Keratinocyte (primary cell): ENCODE measurements at places on chromosomes 13 and 19.

DNA sequence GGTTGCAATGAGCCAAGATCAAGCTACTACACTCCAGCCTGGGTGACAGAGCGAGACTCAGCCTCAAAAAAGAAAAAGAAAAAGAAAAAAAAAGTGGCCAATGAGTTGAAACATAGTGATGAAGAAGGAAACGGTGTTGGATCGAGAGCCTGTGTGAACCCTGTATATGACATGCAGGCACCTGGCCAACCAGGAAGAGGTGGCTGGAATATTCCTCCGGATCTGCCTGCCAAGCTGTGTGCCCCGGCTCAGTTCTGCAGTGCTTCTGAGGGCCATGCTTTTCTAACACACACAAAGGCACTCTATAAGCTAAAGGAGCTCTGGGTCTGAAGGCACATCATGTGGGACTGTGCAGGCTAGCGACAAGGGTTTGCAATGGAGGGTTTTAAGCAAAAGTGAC lies 3.7 kb upstream of the ZNF444 start:
- no peak for DNase-seq

DNA sequence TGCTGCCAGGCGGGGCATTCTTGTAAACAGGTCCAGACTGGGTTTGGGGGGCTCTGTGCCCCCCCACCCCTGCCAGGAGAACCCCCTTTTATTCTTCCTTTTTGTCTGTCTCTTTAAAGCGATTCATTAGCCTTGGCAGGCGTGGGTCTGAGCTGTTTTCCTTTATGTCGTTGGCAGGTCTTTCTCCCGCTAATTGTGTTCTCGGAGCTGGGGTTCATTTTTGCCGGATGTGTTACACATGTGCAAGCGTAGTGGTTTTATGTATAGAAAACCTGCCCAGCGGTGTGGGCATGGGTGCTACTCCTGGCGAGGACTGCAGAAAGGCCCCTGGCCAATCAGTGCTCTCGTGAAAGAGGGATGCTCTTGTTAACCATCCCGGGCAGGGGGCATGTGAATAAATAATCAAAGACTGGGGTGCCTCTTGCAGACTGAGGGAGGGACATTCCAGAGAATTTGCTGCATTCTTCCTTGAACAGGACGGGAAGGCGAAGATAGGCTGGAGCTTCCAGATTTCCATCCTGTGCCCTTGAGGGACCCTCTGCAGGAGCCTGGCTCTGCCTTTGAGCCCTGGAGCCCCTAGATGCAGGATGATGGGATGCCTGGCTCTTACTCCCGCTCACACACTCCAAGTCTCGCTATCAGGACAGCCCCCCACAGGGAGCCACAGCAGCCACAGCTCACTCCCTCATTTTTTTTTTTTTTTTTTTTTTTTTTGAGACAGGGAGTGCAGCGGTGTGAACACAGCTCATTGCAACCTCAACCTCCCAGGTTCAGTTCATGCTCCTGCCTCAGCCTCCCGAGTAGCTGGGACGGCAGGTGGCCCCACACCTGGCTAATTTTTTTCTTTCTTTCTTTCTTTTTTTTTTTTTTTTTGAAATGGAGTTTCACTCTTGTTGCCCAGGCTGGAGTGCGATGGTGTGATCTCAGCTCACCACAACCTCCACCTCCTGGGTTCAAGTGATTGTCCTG lies 14.1 kb downstream of the CARM1 start:
- no peak for DNase-seq

- no peak for DNase-seq
Measured at GRCh38 chr19:29662604-29663404, 2.5 kb upstream of the PLEKHF1 start.

- DNase-seq = no peak
Measured at GRCh38 chr19:53007606-53008005, 6.1 kb upstream of the ERVV-1 start.

GRCh38 chr19:50713556-50714236 lies 5.9 kb downstream of the SHANK1 start:
- DNase-seq = no peak

- DNase-seq = no peak
Measured at GRCh38 chr13:84399320-84400085, 517.2 kb upstream of the SLITRK1 start.

- DNase-seq = no peak
Measured at GRCh38 chr13:33645591-33646554, 172.1 kb upstream of the RFC3 start.

DNA sequence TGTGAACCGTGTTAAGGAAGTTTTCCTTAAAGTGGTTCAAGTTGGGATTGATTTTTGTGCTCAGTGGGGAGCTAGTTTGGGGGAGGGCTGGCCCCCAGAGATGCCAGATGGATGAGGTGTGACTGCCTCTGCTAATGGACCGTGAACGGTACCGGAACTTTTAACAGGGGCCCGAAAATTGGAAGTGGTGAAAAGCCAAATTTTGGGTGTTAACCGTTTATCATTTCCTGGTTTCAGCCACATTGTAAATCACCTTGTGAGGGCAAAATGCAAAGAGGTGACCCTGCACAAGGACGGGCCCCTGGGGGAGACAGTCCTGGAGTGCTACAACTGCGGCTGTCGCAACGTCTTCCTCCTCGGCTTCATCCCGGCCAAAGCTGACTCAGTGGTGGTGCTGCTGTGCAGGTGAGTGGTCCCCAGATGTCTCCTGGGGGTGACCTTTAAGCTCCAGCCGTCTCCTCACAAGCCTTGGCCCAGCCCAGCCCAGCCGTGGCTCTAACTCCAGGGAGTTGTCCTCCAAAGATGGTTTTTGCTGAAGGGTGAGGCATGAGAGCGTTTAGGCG lies 18.2 kb downstream of the UPF1 start:
- DNase-seq = no peak

- DNase-seq = no peak
Measured at GRCh38 chr19:16327501-16327900, 2.9 kb downstream of the KLF2 start.

DNA sequence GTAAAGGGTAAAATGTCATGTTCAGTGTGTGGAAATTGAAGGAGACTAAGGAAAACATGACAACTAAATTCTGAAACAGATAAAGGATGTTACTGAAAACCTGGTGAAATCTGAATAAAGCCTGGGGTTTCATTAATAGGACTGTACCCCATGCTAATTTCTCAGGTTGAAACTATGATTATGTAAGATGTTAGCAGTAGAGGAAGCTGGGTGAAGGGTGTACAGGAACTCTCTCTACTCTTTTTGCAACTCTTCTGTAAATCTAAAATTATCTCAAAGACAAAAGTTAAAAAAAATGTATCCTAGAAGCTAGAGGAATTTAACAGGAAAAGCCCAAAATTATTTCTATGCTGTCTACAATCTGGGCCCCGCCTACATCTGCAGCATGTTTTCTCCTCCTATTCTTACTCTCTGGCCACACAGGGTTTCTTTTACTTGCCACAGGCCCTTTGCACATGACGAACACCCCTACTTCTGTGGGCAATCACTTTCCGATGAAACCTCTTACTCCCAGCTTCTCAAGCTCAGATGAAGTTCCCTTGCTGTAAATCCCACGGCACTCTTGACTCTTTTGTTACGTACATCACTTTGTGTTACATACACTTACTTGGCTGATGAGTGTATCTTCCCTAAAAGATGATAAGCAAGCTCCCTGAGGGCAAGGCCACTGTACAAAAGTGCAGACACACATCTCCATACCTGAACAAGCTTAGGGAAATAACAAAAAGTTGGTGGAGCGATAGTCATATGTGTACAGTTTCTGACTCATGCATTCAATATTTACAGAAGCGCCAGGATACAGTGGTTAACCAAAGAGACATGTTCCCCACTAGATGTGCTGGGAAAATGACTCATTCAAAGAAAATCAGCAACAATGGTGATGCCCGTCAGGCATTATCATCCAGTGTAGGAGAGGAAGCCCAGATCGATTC lies 32.6 kb downstream of the RUBCNL start:
- peak; percentile 79 for DNase-seq

DNA sequence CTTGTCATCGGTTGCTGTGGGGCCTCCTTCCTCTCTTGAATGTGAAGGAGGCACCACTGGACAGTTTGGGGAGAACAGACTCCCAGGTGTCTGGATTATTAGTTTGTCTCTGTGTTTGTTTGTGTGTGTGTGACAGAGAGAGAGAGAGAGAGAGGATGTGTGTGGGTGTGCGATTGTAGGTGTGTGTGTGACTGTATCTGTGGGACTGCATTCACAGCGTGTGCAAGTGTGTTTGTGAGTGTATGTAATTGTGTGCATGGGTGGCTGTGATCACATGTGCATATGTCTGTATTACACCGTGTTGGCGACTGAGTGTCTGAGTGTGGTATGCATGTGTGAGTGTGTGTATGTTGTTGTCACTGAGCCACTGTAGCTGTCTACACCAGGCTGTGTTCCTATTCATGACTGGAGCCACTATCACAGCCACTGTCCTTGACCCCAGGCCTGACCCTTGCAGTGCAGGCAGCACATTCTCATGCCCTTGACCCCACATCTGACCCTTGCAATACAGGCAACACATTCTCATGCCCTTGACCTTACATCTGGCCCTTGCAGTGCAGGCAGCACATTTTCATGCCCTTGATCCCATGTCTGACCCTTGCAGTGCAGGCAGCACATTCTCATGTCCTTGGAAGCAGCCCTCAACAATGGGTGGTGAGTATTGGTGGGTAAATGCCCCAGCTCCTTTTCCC lies 25.1 kb upstream of the CYP4F8 start:
- DNase-seq = no peak

DNA sequence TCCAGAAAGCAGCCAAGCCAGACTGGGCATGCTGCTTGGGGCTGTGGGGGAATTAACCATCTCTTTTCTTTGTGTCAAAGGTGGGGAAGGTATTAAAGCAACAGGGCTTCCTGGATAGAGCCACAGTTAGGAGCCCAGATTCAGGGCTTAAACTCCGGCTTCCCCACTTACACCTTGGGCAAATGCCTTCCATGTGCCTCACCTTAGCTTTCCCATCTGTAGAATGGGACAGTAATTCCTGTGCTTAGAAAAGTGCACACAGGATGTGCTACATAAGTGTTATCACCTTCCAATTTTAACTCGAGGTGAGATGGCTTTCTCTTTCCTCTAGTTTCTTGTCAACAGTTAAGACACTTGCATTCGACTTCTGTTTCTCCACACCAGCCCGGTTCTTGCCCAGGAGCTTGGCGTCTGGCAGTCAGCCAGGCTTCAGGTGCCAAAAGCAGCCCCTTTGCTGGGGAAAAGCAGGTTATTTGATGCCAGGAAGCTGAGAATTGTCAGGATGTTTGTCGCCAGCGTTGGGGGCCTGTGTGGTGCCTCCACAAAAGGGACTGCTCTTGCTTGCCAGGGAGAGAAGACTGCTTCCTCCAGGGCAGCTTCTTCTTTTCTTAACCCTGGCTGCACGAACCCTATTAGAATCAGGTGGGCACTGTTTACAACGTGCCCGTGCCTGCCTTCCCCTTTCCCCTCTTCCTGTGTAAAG lies 79.2 kb downstream of the SIPA1L3 start:
- DNase-seq = no peak

DNA sequence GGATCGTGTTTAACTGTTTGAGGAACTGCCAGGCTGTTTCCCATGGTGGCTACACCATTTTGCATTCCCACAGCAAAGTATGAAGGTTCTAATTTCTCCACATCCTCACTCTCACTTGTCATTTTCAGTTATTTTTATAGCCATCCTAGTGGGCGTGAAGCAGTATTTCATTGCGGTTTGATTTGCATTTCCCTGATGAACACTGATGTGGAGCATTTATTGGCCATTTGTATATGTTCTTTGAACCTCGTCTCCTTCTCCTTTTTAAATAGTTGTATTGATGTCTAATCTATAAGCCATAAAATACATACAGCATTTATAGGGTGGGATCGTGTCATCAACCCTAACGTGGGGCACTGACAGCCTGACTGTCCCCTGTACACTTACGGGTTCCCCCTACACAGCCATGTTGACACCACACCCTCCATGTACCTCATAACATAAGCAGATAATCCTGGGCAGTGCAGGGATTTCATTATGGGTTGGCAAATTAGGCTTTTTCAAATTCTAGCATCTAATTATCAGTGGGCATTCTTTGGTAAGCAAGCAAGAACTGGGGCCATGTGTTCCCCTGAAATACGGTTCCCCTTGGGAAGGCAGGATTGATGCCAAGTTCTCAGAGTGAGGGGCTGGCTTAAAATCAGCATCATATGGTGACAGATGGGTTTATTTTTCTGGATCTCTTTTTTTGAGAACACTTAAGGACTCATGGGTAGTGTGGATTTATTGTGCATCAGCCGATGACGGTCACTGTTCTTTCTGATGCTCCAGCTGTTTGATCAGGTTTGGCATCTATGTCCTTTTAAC lies 11.6 kb upstream of the ZBTB45 start:
- DNase-seq = no peak

DNA sequence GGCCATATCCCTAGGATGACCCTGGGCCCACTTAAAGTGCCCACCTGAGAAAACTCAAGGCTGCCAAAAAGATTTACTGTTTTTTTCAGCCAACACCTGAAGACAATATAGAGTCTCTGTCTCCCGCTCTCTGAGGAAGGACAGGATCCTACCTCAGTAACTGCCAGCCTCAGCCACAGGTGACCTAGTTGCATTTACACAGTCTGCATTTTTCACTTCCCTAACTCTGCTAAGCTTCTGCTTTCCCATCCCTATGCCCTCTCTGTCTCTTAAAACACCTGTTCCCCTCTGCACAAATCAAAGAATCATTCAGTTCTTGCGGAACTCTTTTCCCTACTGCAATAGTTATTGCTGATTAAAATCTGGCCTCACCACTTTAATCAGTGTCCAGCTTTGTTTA lies 609.5 kb downstream of the UQCRFS1 start:
- no peak for DNase-seq

DNA sequence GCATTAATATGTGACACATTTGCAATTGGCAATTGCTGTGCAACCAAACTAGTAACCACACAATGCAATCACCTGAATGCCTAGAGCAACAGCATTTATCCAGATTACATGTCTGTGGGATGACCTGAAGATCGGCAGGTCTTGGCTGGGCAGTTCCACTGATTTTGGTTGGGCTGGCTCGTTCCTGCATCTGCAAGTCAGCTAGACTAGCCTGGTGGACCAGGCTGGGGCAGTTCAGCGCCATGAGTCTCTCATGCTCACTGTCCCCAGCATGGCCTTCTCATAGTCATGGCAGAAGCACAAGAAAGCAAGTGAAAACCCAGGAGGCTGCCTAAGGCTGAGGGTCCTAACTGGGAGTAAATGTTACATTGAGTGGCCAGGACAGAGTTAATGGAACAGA lies 229.1 kb upstream of the TSHZ3 start:
- DNase-seq = no peak

- DNase-seq = no peak
Measured at GRCh38 chr19:41994994-41995958, 1.2 kb upstream of the ATP1A3 start.

GRCh38 chr13:81293594-81294164 lies 952.8 kb upstream of the SPRY2 start:
- DNase-seq = no peak

DNA sequence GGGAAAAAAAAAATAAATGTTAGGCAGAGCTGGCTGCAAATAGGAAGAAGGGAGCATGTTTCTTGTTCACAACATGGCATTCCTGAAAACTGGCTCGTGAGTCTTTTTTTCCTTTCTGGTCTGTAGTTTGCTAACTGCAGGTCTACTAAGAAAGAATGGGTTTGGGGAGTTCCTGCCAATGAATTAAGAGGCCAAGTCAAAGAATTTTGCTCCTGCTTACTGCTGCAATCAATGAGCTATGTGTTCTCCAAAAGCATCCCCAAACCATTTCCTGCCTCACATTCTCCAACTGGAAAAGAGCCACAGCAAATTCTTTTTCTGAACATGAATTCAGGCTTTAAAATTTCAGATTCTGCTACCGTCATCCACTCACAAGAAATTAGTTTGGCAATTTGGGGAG lies 88.6 kb downstream of the DCT start:
- DNase-seq = no peak
